Stimulated activated CD8-positive, alpha-beta memory T cell treated with anti-CD3 and anti-CD28 coated beads, Interleukin-2, amount 100 ng/mL, for 1 hour (primary cell): ENCODE measurements at places on chromosomes 1 and 21.

- DNase-seq = no peak
Observed at GRCh38 chr1:206468571-206468970, 1.7 kb upstream of the IKBKE start.

DNA sequence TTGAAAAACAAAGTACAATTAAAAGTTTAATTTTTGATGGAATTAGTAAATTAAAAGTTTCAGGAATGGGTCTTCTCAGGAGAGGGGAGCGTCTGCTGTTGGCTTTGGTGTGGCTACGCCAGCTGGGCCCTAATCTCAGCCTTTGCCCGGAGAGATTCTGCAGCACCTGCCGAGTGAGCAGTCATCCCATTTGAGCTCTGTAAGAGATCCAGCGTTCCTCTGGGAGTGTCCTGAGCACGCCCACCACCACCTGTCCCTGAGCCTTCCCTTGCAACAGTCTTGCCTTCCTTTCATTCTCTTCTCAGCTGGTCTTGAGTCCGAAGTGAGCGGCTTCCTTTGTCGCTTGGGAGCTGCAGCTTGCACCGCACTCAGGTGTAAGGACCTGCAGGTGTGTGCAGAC, 263.1 kb downstream of the CAMTA1 start:
- DNase-seq = no peak

DNA sequence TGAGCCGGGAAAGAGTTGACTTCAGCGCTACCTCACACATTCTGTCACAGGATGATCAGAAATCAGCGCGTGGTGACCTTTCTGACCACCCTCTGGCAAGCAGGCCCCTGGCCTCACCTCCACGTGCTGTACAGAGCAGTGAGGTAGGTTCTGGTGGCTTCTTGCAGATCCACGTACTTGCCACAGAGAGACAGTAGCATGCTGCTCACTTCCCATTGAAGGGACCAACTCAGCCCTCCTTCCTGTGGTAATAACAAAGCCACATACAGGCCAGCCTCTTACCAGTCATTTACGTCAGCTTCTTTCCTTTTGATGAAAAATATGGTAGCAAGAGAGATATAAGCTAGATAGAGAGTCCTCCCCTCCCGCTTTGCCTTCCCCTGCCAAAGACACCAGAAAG, 200.7 kb downstream of the CHRM3 start:
- no peak for DNase-seq

GRCh38 chr1:183891158-183891856, 86.4 kb downstream of the RGL1 start:
- DNase-seq = no peak

DNA sequence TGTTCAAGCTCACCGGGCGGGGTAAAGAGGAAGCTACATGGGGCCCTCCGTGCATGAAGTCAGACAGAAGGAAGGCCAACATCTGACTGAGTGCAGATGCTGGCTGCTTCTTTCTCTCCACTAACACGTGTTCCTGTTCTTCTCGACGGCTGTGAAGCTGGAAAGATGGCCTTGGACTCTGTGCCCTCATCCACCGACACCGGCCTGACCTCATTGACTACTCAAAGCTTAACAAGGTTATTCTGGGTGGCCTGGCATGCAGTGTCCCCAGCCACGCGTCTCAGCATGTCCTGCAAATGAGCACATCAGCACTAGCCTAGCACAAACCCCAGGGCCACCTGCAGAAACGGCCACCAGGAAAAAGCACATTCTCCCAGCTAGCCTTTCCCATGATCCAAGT, 41.2 kb downstream of the ACTN2 start:
- DNase-seq = no peak

DNA sequence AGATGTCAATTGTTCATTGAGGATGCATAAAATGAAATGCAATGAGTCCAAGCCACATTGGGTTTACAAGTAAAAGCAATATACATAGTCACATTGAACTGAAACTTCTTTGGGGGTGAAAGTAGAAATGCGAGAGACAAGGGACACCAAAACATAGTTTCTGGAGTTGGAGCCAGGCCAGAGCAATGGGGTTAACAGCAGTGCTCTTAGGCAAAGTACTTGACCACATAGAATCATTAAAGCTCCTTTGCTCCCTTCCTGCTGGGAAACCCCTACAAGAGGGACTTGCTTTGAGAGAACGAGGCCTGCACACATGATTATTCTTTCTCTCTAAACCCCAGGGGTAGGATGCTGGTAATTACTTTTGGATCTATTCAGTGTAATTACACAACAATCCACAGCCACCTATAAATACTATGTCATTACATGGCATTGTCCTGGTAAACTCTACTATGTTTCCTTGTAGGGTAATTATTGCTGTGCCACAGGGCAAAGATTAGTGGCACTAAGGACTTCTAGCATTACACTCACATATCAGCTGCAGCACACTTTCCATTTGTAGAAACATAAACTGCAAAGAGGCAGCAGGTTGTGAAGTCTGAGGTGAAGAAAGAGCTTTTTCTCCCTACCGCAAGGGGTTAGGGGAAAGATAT, 421.6 kb upstream of the PBX1 start:
- no peak for DNase-seq

DNA sequence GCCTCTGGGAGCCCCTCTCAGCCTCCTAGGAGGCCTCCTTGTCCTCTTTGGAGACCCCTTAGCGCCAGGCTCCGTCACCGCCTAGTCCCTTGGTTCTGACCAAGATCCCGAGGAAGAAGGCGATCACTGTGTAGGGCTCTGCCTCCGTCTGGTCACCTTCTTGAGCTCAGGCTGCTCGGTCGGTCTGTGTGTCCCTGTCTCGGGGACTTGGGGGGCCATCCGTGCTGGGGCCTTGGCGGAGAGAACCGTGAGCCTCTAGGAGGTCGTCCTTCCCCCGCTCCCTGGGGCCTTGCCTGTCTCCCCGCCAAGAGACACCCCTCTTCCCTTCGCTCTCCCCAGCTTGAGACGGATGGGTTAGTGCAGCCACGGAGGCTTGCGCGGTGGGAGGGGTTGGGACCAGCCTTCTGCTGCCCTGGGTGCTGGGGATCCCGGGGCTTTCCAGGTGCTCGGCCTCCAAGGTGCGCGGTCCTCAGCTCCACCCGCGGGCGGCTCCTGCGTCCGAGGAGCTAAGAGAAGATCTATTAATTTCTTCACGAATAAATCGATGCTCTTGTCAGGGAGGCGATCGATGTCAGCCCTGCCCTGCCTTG, 701 bp upstream of the INSRR start:
- no peak for DNase-seq

GRCh38 chr21:26070822-26071425, 99.6 kb downstream of the APP start:
- no peak for DNase-seq

GRCh38 chr1:207925210-207925609, 14.3 kb upstream of the CD34 start:
- no peak for DNase-seq
